ENCODE measurements at places on chromosomes 7 and 10.
A peak's percentile ranks its signal among the peaks of the same experiment; 100 is the strongest.

- no peak for DNase-seq
Measured at GRCh38 chr10:31644931-31645633, 283.5 kb downstream of the ARHGAP12 start.

DNA sequence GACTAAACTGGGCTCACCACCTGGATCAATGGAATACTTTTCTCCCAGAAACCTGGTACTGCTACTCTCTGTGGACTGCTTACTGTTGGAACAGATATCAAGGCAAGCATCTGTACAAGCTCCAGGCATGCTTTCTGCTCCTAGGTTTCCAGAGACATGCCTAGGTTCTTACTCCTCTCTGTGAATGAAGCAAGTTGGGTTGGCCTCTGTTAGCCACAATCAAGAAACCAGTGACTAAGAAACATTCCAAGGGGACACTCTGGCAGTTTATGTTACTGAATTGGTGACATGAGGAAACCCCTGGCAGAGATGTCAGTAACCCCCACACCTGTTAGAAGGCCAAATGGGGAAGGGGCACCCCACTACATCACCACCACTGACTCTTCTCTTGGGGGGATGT, 121.9 kb downstream of the GFRA1 start:
- DNase-seq, result no peak

- DNase-seq, result no peak
Measured at GRCh38 chr7:144720710-144721109, 115.1 kb downstream of the TPK1 start.

- no peak for DNase-seq
Measured at GRCh38 chr10:86646933-86647332, 7.4 kb upstream of the OPN4 start.

DNA sequence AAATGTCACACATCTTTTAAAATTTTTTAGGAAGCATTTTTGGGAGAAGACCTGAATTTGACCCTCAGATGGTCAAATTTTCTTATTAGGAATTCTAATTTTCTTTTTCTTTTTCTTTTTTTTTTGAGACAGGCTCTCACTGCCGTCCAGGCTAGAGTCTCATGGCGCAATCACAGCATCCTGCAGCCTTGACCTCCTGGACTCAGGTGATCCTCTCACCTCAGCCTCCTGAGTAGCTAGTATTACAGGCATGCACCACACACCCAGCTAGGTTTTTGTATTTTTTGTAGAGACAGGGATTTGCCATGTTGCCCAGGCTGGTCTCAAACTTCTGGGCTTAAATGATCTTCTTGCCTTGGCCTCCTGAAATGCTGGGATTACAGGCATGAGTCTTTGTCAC, 65.4 kb downstream of the AKAP9 start:
- no peak for DNase-seq

GRCh38 chr10:33421789-33422462, 87.5 kb upstream of the NRP1 start:
- no peak for DNase-seq

DNA sequence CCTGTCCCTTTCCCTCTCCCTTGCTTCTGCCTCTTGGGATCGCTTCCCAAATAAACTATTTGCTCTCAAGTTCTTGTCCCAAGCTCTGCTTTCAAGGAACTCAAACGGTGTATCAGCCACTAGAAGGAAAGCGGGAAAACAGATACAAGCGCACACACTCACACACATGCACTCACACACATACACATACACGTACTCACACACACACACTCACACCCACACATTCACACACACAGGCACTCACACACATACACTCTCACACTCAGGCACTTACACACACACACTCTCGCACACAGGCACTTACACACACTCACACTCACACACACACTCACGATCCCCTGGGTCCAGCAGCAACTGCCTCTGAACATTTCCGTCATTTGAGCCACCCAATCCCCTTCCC, 121.9 kb downstream of the RAB11FIP2 start:
- DNase-seq, result no peak

DNA sequence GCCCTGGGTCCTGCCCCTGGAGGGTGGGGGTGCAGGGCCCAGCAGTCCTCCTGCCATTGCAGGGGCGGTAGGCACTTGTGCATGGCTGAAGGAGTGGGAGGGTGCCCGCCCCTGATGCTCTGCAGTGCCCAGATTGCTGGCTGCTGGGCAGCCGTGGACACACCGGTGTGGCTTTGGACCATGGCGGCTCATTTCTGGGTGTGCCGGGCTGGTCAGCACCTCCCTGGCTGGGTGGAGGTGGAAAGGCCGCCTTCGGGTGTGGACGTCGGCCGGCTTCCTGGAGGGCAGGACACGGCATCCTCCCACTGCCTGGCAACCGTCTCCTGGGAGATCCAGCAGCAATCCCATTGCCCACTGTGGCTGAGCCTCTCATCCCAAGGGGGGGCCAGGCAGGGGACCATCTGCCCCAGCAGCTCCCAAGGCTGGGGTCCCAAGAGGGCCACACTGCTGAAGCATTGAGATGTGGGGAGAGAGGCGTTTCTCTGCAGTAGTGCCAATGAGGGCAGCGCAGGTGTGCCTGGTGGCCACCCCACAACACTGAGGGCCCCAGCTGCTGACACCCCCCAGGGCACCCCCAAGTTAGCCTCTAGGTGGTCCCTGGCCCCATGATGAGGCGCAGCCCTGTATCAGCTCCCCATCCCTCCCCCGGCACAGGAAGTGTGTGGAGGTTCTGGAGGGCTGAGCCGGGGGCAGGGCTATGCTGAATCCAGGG, 12.9 kb downstream of the TTYH3 start:
- DNase-seq, result peak; percentile 61

DNA sequence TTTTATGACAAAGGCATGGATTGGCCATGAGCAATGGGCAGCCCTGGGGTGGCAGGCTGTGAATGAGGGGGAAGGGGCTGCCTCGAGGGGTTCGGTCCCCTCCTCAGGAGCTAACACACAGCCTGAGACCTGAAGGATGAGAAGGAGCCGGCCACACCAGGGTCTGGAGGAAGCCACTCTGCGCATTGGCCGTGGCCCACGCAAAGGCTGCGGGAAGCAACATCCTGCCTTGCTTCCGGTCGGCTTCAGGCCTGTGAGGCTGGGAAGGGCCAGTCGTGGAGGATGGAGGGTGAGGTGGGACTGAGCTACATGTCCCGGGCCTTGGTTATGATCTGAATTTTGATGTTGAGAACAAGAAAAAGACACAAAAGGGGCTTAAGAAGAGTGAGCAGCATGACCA, 49.4 kb downstream of the RGS10 start:
- no peak for DNase-seq
